ENCODE measurements at places on chromosomes 1 and 21. TPM values are rescaled to one million over a fixed set of nuclear protein-coding genes. Genes with fewer than 3 reads are reported as not detected.

DNA sequence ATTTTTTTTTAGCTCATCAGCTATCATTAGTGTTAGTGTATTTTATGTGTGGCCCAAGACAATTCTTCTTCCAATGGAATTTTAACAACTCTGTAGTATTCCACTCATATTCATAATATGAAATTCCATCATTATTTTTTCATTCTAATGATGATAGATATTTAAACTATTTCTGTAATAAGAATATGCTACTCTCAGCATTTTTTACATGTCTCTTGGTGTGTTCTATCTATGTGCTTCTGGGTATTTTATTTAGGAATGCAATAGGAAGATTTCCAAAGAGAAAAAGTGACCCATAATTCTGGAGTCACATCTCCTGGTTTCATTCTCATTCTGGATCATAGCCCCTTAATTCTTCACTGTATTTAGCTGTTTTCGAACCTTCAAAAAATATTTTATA, 109.5 kb downstream of the LRRC53 start:
- DNase-seq, result no peak

- peak; percentile 89 for DNase-seq
Measured at GRCh38 chr1:101357444-101357986, 120.7 kb downstream of the S1PR1 start.

DNA sequence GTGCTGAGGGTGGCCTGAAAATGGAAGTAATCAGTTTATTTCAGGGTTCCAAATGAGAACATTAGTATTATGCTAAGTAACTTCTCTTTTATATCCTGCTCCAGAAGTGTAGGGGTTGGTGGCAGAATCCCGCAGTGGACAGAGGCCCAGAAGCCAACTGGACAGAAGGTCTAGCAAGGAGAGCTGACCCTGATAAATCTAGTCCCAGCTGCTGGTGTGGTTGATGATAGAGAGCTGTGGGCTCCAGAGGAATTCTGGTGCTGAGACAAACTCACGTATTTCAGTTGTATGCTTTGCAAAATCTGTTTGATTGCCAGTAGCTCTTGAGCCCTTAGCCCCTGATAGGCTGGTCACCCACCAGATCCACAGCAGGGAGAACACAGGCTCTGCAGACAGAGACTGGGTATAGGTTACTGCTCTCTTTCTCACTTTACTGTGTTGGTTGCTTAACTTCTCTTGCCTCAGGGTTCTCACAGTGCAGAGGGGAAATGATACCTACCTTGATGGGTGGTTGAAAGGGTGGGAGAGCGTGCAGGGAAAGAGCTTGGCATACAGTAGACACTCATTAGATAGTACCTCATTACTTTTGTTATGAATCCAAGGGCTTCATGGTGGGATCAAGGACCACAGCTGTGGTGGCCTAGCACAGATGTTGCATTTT, 29.6 kb upstream of the CACNA1E start:
- DNase-seq, result no peak

DNA sequence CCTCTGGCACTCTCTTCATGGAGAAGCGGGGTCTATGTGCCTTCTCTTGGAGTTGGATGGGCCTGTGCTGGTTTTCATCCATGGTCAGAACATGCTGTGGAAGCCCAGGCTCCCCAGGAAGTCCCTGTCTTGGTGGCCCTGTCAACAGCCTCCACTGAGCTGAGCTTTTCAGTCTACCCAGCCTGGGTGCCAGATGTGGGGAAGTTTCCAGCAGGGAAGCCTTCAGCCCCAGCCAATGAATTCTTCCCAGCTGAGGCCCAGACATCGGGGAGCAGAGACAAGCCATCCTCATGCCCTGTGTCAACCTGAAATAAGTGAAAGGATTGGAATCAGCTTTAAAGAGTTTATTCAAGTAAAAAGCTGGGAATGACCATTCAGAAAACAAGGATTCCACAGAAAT, 75.1 kb upstream of the PGBD5 start:
- DNase-seq, result no peak

The HPCA gene
- not detected for total RNA-seq

The TRIM67 gene
- 0.58 TPM for total RNA-seq

The HSPB7 gene
- not detected for total RNA-seq

The JAM2 gene
- 8.5 TPM for total RNA-seq

The TP73 gene
- 0.88 TPM for total RNA-seq
